Stimulated activated CD4-positive, alpha-beta T cell treated with anti-CD3 and anti-CD28 coated beads, Interleukin-15, amount 100 ng/mL, for 24 hours (primary cell): ENCODE measurements at places on chromosomes 6 and 20.

DNA sequence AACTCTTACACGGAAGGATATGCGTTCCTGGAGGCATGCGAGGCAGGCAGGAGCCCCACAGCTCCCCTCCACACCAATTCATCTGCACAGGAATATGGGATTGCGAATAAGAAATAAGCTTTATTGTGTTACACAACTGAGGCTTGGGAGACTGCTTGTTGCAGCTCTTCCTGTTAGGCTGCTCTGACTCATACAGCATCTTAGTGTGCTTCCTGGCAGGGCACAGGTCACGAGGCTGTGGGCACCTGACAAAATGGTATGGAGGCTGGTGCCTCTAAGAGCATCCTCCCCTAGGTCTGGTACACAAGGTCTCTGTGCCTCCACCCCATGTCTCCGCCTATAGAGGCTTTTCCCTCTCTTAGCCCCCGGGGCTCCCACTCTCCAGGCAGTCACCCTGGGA is 6.8 kb downstream of the SLC22A3 start:
- peak; percentile 7 for DNase-seq

GRCh38 chr6:36197739-36198221 is 1.2 kb downstream of the BRPF3 start:
- DNase-seq: no peak

DNA sequence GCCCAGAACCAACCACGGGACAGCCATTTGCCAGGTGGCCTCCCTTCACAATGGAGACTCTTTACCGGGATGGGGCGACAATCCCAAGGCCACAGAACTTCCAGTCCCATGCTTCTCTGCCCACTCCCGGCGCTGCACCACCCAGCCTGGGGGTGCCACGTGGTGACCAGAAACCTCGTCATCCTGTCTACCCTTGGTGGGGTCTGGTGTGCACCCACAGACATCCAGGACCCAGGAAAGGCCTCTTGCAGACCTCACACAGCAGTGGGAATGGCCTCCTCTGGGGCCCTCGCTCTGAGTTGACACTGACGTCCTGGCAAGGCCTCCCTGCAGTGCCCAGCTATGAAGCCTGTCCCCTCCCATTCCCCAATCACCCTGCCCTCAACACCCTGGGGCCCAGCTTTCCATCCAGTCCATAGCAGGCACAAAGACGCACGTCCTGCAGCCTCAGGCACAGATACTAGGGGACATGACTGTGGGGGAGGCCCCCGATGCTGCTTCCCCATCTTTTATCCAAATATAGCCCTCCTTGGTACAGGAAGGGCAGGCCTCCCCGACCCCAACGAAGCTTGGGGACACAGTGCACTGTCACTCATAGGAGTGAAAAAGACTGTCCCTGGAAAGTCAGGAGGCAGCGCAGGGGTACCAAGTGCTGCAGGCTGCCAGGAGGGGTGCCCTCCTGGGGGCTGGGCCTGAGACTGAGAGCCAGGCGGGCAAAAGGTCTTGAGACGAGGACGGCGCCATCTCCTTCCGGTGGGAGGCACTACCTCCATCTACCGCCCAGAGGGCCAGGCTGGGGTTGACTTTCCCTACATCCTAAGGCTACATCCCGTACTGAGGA is 7.2 kb downstream of the CST7 start:
- no peak for DNase-seq

DNA sequence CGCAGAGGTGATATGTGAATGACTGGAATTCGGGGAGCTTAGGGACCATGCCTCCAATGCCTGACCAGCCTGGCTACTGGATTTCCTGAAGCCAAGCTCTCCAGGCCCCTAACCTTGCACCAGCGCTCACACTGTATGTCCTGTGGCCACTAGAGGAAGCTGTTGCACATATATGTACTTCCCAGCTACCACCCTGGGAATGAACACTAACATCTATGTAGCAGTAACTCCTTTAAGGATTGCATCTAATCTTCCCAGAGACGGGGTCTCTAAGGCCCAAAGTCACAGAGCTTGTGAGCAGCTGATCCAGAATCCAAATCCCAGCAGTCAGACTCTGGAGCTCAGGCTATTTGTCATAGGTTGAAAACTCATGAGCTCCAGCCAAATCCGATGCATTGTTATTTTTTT is 20.4 kb upstream of the BPIFB1 start:
- DNase-seq: peak; percentile 19

- no peak for DNase-seq
These were observed 68.8 kb upstream of the GATA5 start for GRCh38 chr20:62544505-62545055.

DNA sequence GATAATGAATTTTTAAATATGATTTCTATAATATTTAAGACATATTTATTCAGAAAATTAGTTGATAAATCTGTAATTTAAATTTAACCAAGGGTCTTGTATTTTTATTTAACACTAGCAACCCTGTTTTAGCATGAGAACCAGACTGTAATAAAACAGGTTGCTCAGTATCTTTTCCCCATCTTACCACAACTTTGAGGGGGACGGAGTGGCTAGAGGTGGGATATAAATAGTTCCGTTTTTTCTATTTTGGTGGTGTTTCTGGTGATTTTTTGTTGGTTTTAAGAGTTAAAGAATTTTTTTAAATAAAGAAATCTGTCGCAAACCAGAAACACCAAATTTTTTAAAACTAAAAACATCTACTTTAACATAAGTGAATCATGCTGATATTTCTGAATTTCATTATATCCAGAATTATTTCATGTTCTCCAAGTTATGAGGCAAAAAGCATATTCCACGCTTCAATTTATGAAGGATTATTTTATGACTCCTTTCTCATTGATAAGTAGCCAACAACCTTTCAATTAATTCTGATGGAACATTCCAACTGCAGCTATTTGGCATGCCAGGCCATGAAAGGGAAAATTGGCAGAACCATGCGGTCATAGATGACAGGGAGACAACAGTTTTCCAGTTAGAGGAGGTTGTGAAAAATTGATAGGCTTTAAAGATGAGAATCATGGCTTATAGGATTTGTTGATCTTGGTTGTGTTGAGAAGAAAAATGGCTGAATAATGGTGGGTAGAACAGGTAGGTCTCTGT is 151.9 kb upstream of the CARMIL1 start:
- DNase-seq: no peak

GRCh38 chr6:75213732-75214131 is 7.9 kb upstream of the COL12A1 start:
- peak; percentile 7 for DNase-seq

- no peak for DNase-seq
These were observed 12.0 kb downstream of the PTPN1 start for GRCh38 chr20:50522053-50522674.

- no peak for DNase-seq
These were observed 347.3 kb upstream of the CDH4 start for GRCh38 chr20:60904730-60905129.

DNA sequence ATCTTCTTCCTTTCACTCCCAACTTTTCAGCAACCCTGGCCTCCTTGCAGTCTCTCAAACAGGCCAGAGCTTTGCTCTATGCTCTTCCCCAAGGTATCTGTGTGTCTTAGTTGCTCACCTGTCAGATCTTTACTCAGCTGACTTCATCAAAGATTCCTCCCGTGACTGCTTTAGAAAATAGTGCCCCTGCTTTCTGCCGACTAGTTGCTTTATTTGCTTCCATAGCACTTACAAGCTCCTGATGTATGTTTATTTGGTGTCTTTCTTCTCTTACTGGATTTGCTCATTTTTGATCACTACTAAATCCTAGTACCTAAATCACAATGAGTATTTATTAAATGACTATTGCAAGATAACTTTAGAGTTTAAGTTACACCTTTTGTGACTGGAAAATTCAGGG is 5.9 kb downstream of the NDUFAF5 start:
- no peak for DNase-seq

DNA sequence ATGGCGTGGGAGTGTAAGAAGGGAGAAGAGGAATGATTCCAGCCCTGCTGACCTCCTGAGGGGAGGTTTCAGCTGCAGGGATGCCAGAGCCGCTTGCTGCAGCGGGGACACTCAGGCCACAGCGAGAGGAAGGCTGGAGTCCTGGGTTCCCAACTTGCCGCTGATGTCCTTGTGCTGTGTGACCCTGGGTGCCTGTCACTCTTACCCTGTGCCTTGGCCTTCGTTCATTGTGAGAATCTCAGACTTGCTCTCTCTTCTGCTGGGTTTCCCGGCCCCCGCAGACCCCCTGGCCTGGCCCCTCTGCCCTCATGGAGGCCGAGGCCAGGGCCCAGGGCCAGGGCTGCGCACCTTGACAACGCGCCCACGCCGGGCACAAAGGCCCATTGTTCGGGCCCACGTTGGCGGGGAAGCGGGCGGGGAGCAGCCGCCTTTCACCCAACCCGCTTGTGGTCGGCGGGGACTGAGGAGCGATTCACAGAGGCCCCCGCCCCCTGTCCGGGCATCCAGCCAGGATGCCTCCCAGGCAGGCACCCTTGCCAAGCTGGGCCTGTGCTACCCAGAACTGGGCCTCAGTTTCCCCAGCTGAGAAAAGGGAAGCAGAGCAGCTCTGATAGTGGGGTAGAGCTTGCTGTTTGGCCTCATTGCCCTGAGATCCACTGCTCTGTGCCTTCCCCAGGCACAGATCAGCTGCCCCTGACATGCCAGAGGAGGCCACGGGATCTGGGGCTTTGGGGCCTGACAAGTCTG is 52.4 kb downstream of the CEBPB start:
- no peak for DNase-seq

GRCh38 chr6:152863618-152864326 is 113.2 kb downstream of the VIP start:
- peak; percentile 74 for DNase-seq

- DNase-seq: no peak
These were observed 25.4 kb downstream of the ZKSCAN8 start for GRCh38 chr6:28167068-28167467.

- no peak for DNase-seq
These were observed 58.1 kb downstream of the UBE2V1 start for GRCh38 chr20:50054626-50055511.

DNA sequence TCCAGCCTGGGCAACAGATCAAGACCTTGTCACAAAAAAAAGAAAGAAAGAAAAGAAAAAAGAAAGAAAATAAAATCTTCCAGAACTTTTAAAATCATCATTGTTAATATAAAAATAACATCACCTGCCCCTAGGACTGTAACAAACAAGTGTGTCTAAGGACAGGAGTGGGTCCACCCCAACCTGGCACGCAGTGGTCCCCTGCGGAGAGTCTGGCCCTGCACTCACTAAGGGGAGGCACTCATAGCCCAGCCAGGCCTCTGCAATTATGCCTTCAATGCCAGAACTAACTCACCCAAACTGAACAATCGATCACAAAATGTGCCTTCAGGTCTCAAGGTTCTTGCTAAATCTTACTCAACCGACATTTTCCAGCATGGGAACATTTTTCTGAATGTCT is 4.8 kb downstream of the GMEB2 start:
- DNase-seq: no peak

DNA sequence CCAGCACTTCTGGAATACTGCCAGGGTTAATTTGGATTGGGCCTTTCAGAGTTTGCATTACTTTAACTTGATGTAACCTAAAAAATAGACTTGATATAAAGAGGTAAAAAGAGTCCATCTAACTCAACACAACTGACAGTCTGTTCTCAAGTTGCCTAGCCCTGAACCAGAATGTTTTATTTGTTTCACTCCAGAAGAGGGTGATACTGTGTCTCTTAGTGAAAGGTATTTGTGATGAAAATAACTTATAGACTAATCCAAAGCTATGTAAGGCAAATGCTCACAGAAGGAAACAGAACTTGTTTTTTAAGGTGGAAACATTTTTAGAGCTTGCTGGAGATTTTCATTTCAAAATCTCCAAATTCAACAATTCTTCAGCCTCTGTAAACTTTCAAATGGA is 469.1 kb upstream of the RUNX2 start:
- no peak for DNase-seq

GRCh38 chr6:5012519-5012918 is 8.7 kb upstream of the RPP40 start:
- no peak for DNase-seq

DNA sequence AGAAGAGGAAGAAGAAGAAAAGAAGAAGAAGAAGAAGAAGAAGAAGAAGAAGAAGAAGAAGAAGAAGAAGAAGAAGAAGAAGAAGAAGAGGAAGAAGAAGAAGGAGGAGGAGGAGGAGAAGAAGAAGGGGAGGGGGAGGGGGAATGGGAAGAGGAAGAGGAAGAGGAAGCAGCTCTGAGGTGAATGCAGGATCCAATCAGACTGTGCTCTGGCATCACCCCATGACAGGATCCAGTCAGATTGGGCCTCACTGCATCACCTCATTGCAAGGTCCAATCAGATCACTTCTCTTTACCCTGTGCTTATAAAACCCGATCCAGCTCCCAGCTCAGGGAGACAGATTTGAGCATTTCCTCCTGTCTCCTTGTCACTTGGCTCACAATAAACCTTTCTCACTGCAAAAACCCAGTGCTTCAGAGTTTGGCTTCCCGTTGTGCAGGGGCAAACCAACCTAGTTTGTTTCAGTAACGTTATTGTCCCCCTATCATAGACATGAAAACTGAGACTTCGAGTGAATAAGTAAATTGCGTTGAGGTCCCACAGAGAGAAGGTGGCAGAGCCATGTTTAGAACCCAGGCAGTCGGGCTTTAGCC is 28.6 kb upstream of the YWHAB start:
- no peak for DNase-seq

- no peak for DNase-seq
These were observed 10.7 kb downstream of the EZR start for GRCh38 chr6:158808442-158808833.

DNA sequence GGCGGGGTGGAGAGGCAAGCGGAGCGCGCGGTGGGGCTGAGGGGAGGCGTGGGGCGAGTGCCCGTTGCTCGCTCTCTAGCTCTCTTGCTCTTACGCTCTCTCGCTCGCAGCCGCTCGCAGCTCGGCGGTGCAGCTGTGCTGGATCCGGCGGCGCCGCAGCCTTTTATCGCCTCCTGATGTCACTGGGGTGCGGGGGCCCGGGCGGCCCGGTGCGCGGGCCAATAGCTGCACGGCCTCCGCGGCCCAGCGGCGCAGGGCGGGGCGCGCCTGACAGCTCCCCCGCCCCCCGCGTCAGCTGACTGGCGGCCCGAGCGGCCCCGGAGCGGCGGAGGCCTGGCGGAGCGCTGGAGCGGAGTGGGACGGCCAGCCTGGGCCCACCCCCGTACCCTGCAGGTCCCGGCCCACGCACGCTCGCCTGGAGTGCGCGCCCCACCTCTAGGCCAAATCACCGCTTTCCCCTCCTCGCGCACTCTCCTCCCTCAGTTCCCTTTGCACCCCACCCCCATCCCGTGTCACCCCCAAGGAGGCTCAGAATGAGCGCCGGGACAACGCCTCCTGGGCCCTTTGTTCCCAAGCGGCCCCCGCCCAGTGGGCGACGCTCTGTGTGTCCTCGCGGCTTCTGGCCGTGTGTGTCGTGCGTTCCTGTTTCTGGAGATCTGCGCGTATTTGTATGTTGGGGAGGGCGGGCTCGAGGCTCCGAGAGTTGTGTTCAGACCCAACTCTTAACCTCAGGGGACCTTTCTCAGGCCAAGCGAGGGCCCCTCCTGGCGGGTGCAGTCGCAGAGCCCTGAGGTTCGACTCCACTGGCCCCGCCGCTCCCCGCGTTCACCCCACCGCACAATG is at the start of gene MAFB:
MAFB (minus strand) TSS at position 137 of the 843 bp plus-strand sequence. CDS start 386 bp downstream, outside the sequence.
- DNase-seq: peak; percentile 71

DNA sequence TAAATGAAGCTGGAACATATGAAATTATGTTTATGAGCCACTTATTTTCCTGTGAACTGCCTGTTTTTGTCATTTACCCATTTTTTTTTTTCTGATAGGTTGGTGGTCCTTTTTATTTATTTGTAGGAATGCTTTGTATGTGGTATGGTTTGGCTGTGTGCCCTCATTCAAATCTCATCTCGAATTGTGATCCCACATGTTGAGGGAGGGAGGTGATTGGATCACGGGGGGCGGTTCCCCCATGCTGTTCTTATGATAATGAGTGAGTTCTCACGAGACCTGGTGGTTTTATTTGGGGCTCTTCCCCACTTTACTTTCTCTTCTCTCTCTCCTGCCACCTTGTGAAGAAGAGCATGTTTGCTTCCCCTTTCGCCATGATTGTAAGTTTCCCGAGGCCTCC is 77.3 kb downstream of the CDH26 start:
- no peak for DNase-seq

- no peak for DNase-seq
These were observed 15.8 kb upstream of the PLCB1 start for GRCh38 chr20:8116067-8116811.
